ENCODE measurements at places on chromosomes 7 and 10.

- no peak for DNase-seq
Measured at GRCh38 chr7:84701524-84702306, 485.1 kb downstream of the SEMA3D start.

DNA sequence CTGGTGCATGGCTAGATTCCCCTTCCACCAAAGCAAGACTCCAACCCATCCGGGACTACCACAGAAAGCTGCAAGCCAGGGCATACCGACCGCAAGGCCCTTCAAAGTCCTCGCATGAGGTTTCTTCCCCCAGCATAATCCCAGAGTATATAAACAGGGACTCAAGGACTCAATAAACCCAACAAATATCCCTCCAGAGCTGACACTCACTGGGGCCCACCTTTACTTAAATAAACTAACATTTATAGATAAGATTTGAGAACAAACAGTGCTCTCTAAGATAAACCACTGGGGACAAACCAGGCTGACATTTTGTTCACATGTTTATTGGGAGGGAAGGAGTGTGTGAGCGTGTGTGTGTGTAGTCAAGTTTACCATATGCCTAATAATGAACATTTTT is 138.2 kb downstream of the ADAM12 start:
- DNase-seq, result no peak

- no peak for DNase-seq
Measured at GRCh38 chr7:3859431-3859830, 558.4 kb downstream of the SDK1 start.

GRCh38 chr10:6401558-6402348 is 178.3 kb downstream of the PRKCQ start:
- DNase-seq, result peak; percentile 75

DNA sequence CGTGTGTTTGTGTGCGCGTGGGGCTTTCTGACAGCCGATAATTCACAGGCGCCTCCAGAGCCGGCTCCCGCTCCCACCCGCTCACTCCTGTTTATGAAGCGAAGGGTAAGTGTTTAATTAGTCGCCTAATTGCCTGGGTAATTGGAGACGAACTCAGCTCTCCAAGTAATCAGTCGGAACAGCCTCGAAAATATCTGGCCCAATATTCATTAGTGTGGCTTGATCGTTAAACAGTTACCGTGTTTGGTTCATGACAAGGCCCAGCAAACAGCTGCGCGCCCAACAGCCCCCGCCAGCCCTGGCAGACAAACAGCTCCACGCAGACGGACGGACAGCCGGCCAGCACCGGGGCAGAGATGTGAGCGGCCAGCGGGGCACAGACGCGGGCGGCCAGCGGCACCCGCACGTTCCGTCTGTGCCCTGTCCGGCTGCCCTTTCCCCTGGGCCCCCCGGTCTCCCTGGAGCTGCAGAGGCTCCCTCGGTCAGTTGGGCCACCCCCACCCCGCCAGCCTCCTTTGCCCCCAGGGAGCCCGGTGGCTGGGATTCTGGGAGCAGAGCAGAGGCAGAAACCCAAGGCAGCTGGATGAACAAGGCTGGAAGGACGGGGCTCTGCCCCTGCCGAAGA is 98.2 kb downstream of the UNCX start:
- no peak for DNase-seq

- DNase-seq, result no peak
Measured at GRCh38 chr7:91566402-91566732, 302.1 kb downstream of the FZD1 start.
